ENCODE measurements at places on chromosomes 16 and 17.

GRCh38 chr17:4272213-4272971, 8.6 kb upstream of the ANKFY1 start:
- DNase-seq: no peak

GRCh38 chr17:57962279-57963148, 7.3 kb upstream of the CUEDC1 start:
- no peak for DNase-seq

GRCh38 chr16:22786284-22786683, 27.7 kb upstream of the HS3ST2 start:
- no peak for DNase-seq

- no peak for DNase-seq
Measured at GRCh38 chr16:2159175-2159838, 3.7 kb downstream of the TRAF7 start.

DNA sequence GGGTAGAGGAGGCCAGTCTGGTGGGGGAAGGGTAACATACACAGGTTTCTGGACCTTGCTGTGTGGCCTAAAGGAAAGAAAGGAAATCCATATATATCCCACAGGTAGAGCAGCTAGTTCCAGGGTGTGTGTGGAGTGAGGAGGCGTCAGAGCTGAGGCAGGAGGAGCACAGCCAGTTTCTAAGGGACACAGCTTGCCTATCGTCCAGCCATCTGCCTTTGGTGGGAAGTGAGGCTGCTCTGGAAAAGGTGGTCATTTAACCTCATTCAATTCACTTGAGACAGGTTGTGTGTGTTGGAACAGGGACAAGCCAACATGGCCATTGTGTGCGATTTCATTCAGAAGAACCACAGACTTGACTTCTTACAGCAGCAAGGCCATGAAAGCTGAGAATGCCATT, 36.9 kb upstream of the ERN1 start:
- no peak for DNase-seq

DNA sequence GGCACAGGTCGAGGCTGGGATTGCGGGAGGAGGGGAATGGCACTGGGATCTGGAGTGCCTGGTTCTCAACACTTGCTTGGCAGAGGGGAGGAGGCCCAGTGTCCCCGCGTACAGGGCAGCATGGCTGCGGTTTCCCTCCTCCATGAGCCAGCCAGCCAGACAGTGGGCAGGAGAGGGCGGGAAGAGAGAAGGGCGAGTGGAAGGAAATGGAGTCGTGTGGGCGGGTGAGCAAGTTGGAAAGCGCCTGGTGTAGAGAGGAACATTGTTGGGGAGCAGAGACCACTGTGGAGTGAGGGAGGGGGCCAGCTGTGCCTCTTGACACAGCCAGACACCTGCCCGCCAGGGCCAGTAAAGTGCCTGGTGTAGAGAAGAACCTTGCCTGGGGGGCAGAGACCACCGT, 130.5 kb downstream of the OR1D5 start:
- DNase-seq: no peak

- no peak for DNase-seq
Measured at GRCh38 chr16:70778901-70779309, 22.1 kb downstream of the VAC14 start.

DNA sequence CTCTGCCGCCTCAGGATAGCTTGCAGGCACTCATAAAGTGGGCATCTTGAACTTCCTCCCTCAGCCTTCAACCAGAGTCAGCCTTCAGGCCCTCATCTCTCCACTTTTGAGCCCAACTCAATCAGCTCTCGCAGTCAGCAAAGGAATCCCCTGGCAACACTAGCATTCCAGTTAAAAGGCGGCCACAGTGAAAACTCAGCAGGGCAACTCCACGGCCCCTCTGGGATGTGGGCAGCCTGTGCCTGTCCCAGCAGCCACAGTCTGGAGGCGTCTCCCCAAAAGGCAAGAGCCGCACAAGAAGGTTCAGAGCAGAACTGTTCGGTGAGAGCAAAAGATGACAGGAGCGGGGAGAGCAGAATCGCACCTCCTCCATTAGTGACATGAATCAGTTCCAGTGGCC, 9.0 kb downstream of the TMEM11 start:
- DNase-seq: no peak

- no peak for DNase-seq
Measured at GRCh38 chr16:47037396-47037745, 63.9 kb upstream of the DNAJA2 start.

- no peak for DNase-seq
Measured at GRCh38 chr16:69273009-69273408, 38.1 kb upstream of the VPS4A start.

GRCh38 chr16:30077656-30078055, 1.9 kb downstream of the PPP4C start:
- no peak for DNase-seq

DNA sequence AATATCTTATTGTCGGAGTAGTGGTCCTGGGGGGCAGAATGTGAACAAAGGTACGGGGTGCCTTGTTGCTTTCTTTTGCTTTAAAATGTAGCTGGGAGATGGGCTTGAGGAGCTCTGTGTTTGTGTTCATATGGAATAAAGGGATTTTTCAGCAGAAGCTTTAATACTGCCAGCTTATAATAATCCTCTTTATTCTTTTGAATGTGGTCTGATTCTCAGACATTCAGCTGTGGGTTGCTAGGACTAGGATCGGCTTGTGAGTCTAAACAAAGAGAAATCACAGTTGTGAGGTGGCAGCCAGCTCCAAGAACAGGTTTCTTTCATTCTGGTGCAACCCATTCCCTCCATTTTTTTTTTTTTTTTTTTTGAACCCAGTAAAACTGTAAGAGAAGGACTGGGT, 7.2 kb downstream of the MRPL58 start:
- DNase-seq: no peak

GRCh38 chr17:9944704-9945103, 39.6 kb upstream of the RCVRN start:
- DNase-seq: no peak

GRCh38 chr17:31550389-31551056, 159.0 kb downstream of the RAB11FIP4 start:
- no peak for DNase-seq

- no peak for DNase-seq
Measured at GRCh38 chr17:2965621-2966595, 97.5 kb downstream of the OR1D5 start.

GRCh38 chr16:73565263-73565662, 517.3 kb upstream of the ZFHX3 start:
- no peak for DNase-seq

GRCh38 chr17:42678951-42679491, 2.2 kb upstream of the PLEKHH3 start:
- DNase-seq: peak; percentile 49

DNA sequence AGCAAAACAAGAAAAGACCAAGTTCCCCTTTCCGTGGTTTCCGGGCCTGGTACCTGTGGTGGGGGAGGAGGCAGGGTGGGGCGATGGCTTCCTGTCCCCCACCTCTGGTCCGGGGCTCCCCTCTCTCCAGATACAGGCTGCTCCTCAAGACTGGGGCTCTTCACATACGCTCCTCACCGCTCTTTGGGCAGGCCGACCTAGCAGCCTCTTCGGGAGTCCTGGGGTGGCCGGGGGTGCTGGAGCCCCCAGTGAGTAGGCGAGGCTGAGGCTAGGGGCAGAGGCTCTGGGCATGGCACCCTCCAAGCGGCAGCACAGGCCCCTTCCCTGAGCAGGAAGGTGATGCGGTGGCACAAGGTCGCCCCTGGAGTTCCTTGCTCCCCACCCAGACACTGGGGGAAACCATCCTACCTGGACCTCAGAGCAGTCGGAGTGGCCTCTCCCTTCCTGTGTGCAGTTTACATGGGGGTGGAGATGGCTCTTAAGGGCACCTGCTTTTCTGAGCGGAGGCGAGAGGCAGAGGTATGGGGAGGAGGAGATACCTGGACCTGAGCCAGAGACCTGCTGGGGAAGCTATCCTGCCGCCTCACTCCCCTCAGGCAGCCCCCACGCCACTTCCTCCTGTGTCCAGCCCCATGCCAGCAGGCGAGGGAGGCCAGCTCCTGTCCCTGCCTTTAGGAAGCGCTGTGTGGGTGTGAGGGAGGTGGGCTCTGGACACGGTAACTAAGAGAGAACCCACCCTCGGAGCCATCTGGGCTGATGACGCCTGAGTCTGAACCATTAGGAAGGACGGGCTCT, 891 bp downstream of the CORO1A start:
- peak; percentile 89 for DNase-seq

Data from CD4-positive, alpha-beta T cell treated with Interleukin-12 subunit alpha and Interleukin-12 subunit beta, for 1 hour (primary cell).